ENCODE measurements at places on chromosomes 3 and 15. TPM values are rescaled to one million over a fixed set of nuclear protein-coding genes. Genes with fewer than 3 reads are reported as not detected.

Gene SLC12A8
- total RNA-seq = 3.0 TPM

Gene GPR160
- total RNA-seq = 2.3 TPM

Gene GDPGP1
- 5.0 TPM for total RNA-seq

Gene TRPM1
- not detected for total RNA-seq

Gene SMCO1
- total RNA-seq = not detected

Gene TNNC1
- 1.5 TPM for total RNA-seq

Gene KCNAB1
- 12.2 TPM for total RNA-seq

Gene THSD4
- total RNA-seq = 150 TPM

Gene TMF1
- total RNA-seq = 49.2 TPM

Gene KIF7
- 26.4 TPM for total RNA-seq

Gene FBXO45
- 9.7 TPM for total RNA-seq

Gene MON1A
- total RNA-seq = 23.4 TPM

Gene SETD5
- 102 TPM for total RNA-seq

Gene DUOX1
- total RNA-seq = 0.56 TPM

Gene GABRA5
- total RNA-seq = not detected

Gene UROC1
- total RNA-seq = not detected

Gene LRRC15
- total RNA-seq = not detected

Gene FRMD5
- total RNA-seq = not detected

Gene HEMK1
- 12.7 TPM for total RNA-seq

Gene RLBP1
- total RNA-seq = not detected

Gene SLC2A2
- not detected for total RNA-seq

Gene SELENOS
- 84.6 TPM for total RNA-seq

Gene FAM174B
- total RNA-seq = 6.1 TPM

Gene CLDN16
- not detected for total RNA-seq

Gene ALS2CL
- 41.7 TPM for total RNA-seq

Gene BTBD1
- total RNA-seq = 62.3 TPM

Gene GABRR3
- not detected for total RNA-seq

Gene ZNF501
- total RNA-seq = 3.6 TPM

Gene PDCD7
- total RNA-seq = 26.7 TPM

Gene SCAMP2
- total RNA-seq = 84.5 TPM

Gene MASP1
- 1.9 TPM for total RNA-seq
